ENCODE measurements at places on chromosomes 1 and 21.
A peak's percentile ranks its signal among the peaks of the same experiment; 100 is the strongest.

DNA sequence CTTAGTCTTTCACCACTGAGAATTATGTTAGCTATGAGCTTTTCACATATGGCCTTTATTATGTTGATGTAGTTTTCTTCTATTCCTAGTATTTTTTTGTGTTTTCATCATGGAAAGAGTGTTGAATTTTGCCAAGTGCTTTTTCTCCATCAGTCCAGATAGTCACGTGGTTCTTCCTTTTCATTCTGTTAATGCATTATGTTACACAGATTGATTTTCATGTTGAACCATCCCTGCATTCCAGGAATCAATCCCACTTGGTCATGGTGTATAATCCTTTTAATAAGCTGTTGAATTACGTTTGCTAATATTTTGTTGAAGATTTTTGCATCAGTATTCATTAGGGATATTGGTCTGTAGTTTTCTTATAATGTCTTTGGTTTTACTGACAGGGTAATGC lies 17.7 kb downstream of the FHAD1 start:
- DNase-seq = no peak

DNA sequence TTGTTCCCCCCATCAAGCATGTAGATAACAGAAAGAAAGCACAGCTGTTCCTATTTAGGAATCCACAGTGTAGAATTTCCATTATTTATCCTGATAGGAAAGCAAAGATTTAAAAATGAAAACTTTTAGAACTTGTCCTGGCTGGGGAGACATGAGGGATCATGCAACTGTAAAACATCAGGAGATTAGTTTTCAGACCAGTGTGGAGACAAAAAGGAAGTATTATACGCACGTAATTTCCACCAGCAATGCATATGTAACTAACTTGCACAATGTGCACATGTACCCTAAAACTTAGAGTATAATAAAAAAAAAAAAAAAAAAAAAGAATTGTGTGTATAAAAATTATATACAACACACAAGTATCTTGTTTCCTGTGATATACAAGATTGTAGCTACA lies 172.4 kb downstream of the NEGR1 start:
- no peak for DNase-seq

DNA sequence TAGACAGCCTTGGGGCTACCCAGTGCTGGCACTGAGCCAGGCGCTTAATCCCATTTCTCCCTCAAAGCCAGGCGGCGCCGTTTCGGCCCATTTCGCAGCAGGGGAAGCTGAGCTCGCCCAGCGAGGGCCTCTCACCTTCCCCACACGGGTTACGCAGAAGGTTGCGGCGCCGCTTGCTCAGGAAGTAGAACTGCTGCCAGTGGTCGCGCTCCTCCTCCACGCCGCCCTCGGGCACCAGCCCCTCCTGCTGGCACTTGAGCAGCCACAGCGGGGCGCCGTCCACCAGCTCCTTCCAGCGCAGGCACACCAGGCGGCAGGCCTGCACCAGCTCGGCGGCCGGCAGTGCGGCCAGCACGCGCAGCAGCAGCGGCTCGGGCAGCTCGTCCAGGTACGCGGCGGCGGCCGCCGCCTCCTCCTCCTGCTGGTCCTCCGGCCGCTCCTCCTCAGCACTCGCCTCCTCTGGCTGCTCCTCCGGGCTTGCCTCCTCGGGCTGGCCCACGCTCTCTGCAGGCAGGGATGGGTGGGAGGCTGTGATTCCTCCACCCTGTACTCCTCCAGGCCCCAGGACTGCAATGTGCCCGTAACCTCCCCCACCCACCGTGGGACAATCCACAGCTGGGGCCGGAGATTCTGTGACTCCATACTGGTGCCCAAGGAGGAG lies 3.8 kb downstream of the FBXO2 start:
- DNase-seq = no peak

DNA sequence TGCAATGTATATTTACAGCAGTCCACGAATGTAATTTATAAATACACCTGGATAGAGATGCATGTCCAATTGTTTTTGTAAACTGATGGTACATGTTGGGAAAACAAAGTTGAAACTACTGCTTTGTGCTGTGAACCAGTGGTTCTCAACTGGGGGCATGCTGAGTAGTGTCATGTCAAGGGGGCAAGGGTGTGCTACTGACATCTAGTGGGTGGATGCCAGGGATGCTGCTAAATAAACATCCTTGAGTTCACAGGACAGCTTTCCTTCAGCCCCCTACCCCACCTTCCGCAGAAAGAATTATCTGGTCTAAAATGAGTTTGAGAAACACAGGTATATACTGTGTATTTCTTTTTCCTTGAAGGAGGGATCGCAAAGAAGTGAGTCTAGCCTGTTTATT lies 95.9 kb downstream of the RASAL2 start:
- no peak for DNase-seq

GRCh38 chr1:1510912-1511532 lies 940 bp upstream of the ATAD3A start:
- no peak for DNase-seq

- no peak for DNase-seq
Measured at GRCh38 chr1:3706651-3707297, 45.5 kb upstream of the CCDC27 start.

DNA sequence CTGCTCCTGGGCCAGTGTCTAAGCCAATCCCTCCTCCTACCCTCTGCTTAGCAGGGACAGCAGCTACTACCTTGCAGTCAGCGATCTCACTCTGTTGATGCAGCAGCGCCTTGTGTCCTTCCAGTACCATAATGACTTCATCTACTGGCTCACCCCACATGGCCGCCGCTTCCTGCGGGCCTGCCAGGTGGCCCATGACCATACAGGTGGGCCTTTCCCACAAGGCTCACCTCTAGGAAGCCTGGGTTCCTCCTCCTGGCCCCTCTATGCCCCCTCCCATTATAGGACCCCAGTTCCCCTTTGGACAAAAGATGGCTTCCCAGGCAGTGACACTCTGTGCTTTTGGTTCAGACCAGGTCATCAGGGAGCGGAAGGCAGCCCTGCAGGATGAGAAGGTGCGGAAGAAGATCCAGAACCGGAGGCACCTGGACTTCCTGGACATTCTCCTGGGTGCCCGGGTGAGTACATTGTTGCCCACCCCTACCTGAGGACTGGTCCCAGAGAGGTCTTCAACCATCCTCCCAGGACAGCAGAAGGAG lies 15.1 kb downstream of the CYP4B1 start:
- no peak for DNase-seq

DNA sequence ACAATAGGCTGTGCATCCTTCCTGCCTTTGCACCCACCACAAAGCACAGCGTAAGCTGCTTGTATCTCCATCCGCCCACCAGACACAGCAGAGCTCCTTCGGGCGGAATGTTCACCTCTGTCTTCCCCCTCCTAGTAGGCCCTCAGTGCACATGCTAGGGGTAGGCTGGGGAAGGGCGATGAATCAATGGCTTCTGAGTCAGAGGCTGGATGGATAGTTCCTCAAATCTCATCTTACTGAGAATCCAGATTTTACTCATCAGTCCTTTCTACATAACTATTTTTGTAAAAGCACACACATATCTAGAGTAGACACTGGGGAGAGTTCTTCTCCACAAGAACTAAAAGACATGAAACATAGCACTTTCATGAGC lies 73.8 kb downstream of the BCAR3 start:
- no peak for DNase-seq

DNA sequence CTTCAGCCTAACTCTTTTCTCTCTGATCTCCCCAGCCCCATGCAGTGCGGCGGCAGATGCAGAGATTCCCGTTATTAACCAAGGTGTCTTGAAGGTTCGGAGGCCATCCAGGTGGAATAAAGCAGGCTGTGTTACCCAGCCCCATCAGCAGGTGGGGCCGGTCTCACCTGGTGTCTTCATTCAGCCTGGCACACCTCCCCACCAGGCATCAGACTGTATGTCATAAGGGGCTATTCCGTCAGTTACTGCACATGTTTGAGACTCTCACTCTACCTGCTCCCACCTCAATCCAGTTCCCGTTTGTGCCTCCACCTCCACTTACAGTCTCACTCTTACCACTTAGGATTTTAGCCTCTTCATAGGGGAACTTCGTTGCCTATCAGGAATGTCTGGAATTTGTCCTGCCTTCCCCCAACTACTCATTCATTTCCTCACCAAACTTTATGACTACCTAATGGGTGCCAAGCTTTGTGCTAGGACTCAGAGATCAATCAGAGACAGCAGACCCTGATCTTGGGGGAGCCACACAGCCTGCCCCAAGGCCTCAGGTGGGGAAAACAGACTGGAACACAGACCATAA lies 170.2 kb downstream of the PLPP3 start:
- no peak for DNase-seq

- no peak for DNase-seq
Measured at GRCh38 chr1:190391582-190391981, 86.1 kb downstream of the BRINP3 start.

- no peak for DNase-seq
Measured at GRCh38 chr1:8439015-8439702, 121.2 kb downstream of the SLC45A1 start.

DNA sequence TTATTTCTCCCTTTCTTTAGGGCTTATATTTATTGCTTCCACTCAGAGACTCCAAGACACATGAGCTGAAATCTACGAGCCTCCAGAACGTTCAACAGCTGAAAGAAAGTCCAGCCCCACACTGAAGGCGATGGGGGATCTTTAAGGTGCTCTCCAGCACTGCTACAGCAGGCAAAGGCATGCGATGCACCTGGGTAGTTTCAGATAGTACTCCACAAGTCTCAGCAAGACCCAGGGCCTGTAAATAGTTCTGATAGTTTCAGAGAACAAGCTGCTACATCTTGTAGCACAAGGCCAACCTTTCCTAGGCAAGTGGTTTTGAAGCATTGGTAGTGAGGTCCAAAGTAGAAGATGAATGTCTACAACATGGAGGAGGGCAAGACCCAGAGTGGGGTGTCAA lies 2.2 kb upstream of the HSD3B1 start:
- DNase-seq = no peak

DNA sequence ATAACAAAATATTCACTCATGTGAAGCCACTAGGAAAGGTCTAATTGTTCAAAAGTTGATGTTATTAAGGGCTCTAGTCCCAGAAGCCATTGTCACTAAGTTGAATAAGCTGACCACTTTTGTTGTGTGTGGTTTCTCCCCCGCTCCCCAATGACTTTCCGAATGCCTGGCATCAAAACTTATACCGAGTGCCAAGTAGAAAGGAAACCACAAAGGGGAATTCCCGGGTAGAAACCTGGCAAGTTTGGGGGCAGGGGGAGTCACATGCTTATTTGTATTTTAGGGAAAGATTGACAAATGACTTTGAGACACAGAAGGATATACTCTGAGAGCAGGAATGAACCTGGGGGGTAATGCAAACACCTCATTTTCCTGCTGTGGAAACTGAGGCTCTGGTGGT lies 154.1 kb downstream of the TGFBR3 start:
- peak; percentile 27 for DNase-seq

GRCh38 chr1:169726851-169727250 lies 7.0 kb downstream of the SELE start:
- DNase-seq = no peak

Data from H54 (cell line).